Brain pericyte (primary cell): ENCODE measurements at places on chromosomes 4 and X.

DNA sequence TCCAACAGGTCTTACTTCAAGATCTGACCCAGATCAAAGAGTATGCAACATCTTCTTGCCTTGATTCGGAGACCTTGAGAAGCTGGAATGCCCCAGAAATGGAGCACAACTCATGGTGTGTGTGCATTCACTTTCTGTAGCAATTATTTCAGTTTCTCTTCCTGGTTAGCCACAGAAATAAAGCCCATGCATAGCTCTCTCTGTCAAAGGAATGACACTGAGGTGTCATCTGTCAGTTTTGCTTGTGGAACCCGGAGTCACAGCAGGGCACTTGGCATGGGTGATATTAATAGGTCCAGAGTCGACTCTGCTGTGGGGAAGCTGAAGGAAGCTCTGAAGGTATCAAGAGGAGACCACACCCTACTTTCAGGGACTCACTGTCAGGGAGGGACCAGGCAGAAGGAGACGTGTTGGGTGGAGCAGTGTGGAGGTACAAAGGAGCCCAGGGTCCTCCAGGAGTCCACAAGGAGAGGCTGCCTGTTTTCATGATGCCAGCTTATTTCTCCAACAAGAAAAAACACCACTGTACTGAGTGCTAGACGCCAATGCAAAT lies 10.7 kb downstream of the CLNK start:
- DNase-seq = no peak

DNA sequence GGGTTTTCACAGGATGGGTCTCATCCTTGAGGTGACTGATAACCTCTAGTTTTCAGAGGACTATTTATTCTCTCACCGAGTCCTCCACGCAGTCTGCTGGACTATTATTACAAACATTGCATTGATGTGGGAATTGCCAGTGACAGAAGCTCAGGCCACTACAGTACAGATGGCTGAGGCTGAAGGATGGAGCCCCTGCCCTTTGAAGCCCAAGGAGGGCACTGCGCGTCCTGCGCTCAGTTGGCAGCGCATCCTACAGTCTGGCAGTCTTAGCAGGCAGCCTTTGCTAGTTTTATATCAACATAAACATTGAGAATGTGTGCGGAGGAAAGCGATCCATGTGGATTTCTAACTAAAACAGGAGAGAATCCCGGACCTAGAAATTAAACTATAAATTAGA lies 1.5 kb upstream of the RELL1 start:
- no peak for DNase-seq

DNA sequence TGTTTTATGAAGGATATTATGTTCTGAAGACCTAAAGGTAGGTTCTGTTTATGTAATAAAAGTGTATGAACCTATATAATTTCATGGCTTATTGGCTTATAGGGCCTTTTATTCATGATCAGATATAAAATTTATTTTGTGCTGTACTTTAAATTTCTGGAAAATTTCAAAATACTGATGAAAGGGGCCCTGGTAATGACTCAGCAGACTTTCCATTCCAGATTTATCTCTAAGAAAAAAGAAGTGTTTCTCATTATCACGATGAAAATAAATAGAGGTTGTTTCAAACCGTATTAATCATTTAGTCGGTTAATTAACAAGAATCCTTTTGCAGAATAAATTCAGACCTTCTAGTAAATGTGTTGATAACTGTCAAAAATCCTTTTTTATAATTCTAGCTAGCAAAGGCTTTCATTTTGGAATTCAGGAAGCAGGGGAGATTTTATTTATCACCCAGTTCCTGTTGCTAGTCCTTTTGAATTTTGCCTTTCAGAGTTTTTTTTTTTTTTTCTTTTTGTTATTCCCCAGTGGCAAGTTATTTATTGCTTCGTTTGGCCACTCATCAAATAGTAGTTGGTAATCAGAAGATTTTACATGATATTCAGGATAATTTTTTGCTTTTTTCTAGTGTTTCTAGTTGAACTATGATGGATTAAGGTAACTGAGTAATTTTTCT lies 5.4 kb upstream of the TAPT1 start:
- DNase-seq = no peak

DNA sequence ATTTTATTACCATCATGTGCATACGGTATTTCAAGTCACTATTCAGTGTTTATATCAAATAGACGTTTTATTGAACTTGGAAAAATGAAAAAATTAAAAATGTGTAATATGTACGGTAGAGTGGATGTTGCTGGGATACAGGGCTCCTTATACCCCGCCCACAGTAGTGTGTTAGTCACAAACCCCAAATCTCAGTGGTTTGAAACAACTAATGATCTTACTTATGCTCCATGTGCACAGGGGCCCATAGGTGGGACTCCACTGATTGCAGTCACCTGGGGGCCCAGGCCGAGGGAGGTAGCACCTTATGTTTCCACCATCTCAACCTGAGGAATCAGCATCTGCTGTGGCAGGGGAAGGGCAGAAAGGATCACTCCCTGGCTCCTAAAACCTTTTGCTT lies 18.1 kb downstream of the LSM6 start:
- DNase-seq = no peak

GRCh38 chr4:31557437-31557836 lies 837.3 kb downstream of the PCDH7 start:
- DNase-seq = no peak

DNA sequence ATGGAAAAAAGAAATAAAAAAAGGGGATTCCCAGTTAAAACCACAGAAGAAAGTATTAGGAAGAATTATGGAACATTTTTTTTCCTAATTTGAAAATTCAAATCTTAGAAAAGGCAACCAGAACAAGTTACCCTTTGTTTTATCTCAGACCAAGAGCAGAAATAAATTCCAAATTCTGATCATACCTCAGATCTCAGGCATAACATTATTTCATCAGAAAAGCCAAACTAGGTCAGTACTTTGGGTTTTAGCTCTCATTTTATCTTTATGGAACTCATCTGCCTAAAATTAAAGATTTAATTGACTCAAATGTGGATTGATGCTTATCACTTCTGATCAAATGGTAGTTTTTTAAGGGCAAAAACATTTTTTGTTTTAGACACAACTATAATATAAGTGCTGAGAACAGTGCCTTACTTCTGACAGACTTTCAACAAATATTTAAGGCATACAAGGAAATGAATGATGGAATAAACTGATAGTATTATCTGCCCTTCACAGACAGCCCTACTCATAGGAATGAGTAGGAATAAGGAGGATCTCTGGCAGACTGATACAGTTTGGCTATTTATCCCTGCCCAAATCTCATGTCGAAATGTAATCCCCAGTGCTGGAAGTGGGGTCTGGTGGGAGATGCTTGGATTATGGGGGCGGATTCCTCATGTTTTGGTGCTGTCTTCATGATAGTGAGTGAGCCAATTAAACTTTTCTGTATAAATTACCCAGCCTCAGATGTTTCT lies 245.3 kb upstream of the PITX2 start:
- no peak for DNase-seq

DNA sequence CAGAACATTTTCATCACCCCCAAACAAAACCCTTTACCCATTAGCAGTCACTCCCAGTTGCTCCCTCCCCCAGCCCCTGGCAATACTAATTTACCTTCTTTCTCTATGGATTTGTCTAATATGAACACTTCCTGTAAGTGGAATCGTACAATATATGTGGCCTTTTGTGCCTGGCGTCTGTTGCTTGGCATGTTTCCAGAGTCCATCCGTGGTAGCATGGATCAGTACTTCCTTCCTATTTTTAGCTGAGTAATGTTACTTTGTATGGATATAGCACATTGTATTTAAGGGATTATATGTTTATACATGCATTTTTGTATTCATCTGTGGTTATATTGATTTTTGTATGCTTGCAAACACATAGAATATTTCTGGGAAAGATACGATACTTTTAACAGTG lies 48.2 kb downstream of the PPEF1 start:
- DNase-seq = no peak

DNA sequence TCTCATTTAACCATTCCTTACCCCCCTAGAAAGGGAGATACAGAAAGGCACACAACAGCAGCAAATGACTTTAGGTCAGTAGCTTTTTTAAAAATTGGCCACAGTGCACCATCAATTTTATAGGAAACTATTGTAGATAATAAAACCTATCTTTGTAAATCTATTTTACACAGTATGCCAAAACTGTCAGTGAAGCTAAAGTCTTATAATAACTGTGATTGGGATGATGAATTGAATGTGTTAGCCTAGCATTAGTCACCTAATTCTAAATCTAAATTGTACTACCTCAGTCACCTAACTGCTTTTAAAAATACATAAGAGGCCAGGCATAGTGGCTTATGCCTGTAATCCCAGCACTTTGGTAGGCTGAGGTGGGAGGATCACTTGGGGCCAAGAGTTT lies 44.2 kb downstream of the SH3RF1 start:
- no peak for DNase-seq

DNA sequence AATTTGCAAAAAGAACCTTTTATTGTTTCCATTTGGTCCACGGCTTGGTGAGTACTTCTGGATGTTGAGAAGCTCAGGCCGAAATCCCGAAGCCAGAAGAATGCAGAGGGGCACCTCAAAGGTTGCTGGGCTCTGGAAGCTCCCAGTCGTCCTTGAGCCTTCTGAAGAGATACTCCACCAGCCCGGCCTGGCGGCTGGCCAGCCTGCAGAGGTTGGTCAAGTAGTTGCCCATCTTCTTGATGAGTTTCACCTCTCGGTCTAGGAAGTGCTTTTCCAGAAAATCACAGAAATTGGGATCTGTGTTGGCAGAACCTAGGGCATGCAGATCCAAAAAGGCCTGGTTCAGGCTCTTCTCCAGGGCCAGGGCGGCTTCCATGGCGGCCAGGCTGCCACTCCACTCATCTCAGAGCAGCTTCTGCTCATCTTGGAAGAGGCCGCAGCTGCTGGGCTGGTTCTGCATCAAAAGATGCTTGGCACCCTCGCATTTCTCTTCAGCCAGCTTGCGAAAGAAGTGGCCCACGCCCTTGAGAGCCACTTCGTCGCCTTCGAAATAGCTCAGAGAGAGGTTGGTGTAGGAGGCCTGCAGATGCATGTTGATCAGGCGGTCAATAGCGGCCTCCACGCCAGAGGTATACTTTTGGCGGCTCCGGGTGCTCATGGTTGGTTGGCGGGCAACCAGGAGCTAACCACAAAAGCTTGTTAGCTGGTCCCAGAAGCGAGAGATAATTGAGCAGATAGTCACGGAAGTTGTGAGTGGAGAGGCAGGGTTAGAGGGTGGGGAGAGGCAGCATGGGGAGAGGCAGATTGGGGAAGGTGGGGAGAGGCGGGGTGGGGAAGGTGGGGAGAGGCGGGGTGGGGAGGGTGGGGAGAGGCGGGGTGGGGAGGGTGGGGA lies 76.5 kb upstream of the TSPAN7 start:
- no peak for DNase-seq
